H7 (cell line): ENCODE measurements at places on chromosomes 7 and 10. TPM values are rescaled to one million over a fixed set of nuclear protein-coding genes. Genes with fewer than 3 reads are reported as not detected.

DNA sequence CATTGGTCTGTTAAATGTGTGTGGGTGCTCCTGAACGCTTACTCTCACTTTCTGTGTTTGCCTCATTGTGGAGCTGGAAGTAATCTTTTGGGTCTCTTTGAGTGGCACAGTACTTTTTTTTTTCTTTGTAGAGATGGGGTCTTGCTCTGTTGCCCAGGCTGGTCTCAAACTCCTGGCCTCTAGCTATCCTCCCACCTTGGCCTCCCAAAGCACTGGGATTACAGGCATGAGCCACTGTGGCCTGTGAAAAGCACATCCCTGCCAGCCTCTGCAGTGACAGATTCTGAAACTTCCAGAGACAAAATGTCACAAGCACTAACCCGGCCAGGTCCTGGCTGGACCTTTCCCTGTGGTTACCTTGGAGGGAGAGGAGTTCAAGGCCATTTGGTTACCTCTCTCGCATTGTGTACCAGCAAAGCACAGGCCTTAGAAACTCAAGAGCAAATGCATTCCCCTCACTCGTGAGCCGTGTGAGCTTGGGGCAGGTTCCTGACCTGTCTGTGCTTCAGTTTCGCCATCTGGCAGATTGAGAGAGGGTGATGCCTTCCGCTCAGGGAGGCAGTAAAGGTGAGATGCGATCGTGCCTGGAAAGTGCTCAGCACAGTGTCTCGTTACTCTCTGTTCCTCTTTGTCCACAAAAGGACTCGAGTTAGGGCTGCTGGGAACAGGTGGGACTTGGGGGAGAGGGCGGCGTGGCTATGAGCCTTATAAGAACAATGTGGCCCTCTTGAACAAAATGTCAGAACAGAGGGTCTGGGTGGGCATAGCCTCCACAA, 72.6 kb upstream of the SEPHS1 start:
- no peak for DNase-seq

DNA sequence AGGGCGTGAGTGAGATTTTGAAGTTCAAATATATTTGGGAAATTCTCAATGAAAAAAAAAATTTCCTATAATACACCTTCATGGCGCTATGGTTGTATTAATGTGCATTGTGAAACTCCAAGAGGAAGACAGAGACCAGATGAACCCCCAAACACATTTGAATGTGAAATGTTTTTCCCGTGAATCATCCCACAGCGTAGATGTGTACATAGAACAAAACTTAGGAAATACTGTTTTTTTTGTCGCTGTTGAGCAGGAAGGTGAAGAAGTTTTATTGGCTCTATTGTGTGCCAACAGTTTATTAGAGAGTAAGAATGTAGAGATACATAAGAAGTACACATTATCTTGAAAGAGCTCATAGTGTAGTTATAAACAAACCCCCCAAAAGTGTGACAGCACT, 134.0 kb downstream of the KCND2 start:
- DNase-seq = no peak

GRCh38 chr7:105353752-105354328, 34.9 kb downstream of the SRPK2 start:
- no peak for DNase-seq

DNA sequence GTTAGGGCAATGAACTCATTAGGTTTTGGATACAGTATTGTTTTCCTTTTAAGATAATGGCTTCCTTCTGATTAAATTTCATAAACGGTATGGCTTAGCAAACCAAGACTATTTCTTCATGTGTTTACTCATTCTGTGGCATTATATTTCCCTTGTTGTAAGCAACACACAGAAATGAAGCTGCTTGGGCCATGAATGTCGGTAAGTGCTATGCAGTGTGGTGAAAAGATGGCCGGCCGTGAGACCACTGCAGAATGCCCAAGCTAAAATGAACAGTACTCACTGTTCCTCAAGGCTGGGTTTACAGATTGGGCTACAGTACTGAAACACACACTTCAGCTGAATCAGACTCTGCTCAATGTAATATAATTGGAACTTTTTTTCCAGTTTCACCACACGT, 8.1 kb downstream of the APBB1IP start:
- DNase-seq = no peak

GRCh38 chr7:73869011-73869798, 8.2 kb downstream of the TMEM270 start:
- DNase-seq = peak; percentile 66

Gene DAGLB
- total RNA-seq = 38.2 and 40.6 TPM in 2 replicates

DNA sequence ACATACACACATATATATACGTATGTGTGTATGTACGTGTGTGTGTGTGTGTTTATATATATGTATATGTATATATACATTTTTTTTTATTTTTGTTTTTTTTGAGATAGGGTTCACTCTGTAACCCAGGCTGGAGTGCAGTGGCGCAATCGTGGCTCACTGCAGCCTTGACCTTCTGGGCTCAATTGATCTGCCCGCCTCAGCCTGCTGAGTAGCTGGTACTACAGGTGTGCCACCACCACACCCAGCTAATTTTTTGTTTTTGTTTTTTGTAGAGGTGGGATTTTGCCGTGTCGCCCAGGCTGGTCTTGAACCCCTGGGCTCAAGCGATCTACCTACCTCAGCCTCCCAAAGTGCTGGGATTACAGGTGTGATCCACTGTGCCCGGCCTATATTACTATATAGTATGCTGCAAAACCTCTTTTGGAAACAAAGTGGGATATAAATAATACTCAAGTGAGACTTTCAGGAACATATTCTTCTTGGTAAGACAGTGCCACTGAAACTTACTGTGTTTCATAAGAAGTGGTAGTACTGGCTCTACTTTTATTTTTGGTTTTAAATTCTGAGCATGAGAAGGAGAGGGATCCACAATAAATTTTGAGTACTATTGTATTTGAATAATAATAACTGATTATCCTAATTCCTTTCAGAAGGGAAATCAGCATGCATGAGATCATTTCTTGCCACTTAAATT, 51.0 kb downstream of the MLLT10 start:
- no peak for DNase-seq

DNA sequence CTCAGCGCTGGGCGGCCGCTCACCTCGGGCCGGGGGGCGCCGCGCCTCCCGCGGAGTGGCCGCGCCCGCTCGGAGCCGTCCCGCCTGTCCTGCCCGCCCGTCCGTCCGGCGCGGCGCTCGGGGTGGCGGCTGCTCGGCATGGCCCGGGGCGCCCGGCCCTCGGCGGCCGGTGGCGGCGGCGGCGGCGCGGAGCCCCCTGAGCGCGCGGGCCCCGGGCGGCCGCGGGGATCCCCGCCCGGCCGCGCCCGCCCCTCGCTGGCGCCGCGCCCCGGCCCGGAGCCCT, 338 bp downstream of the SDK1 start:
- DNase-seq = peak; percentile 65

Gene SEC31B
- 1.3 and 3.2 TPM in 2 replicates for total RNA-seq

DNA sequence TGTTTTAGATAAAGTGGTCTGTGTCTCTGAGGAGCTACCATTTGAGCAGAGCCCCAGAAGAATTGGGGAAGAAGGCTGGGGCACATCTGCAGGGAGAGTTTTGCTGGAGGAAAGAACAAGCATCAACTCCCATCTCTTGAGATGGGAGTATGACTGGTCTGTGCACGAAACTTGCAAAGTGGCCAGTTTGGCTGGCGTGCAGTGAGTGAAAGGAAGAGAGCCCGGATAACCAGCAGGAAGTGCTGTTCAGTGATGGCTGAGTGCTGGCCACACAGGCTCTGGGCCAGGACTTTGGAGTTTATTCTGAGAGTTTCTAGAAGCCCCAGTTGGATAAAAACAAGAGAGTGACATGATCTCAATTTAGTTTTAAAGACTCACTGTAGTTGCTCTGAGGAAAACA, 34.4 kb upstream of the SVIL start:
- DNase-seq = no peak

DNA sequence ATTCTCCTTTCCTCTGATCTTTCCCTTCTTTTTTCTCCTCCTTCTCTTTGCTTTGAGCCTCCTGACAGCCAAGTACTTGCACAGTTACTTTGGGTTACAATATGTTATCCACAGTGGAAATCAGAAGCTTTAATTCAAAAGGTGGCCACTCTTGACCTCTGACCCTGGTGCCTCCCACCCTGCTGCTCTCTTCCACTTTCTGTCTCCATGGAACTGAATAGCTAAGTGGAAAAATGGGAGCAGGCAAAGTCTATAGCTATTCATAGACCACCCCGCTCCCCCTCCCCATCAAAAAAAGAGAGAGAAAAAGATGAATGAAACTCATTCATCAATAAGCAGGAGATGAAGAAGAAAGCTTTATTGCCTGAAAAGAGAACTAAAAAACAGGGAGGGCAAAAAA, 39.4 kb downstream of the PTN start:
- DNase-seq = no peak

Gene ABCF2
- total RNA-seq = 47.3 and 48.5 TPM in 2 replicates

Gene FLNC
- 26.9 and 32.3 TPM in 2 replicates for total RNA-seq

GRCh38 chr7:28123752-28124151, 56.8 kb downstream of the JAZF1 start:
- no peak for DNase-seq

- no peak for DNase-seq
These were observed 514.2 kb downstream of the ARL4A start for GRCh38 chr7:13201628-13202027.

Gene CARD11
- 21.4 and 32.7 TPM in 2 replicates for total RNA-seq

- DNase-seq = no peak
These were observed 146.5 kb downstream of the ADK start for GRCh38 chr10:74297389-74298080.

Gene NODAL
- 151 and 252 TPM in 2 replicates for total RNA-seq

DNA sequence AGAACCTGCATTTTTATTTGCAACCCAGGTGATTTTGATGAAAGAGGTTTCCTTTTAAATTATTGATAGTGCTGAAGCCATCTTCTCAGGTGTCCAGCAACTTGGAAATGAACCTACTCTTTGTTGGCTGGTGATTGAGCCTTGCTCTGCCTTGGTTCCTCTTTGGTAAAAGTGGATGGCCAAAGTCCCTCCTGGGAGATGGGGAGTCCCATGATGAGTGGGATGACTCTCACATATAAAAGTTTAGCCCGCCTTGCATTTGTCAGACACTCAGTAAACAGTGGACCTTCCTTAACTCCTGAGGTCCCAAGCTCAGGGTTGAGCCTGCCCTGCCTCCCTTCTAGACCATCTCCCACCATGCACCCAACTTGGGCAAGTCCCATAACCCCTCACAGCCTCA, 28.9 kb upstream of the KAT6B start:
- DNase-seq = no peak

Gene FFAR4
- not detected in 2 replicates for total RNA-seq

GRCh38 chr10:23338155-23338828, 6.3 kb downstream of the C10orf67 start:
- DNase-seq = peak; percentile 46

DNA sequence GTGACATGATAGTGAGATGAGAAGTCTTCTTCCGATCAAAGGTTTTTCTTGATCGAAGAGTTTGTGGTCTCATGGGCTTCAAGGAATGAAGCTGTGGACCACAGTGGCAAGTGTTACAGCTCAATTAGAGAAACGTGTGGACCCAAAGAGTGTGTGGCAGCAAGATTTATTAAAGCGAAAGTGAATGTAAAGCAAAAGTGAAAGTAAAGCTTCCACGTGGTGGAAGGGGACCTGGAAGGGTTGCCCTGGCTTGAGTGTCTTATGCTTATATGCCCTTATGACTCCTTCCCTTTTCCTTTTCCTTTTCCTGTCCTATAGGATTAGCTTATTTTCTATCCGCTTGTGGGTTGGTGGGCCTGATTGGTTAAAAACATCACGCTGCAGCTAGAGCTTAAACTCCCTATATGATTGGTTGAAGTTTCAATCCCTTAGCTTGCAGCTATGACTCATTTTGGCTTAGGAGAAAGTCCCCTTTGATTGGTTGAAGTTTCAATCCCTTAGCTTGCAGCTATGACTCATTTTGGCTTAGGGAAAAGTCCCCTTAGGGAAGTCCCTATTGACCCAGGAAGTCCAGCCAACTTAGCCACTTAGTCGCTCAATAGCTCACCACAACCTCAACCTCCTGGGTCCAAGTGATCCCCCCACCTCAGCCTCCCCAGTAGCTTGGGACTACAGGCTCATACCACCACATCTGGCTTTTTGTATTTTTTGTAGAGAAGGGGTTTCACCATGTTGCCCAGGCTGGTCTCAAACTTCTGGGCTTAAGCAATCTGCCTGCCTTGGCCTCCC, 34.7 kb downstream of the MRPS24 start:
- DNase-seq = no peak

GRCh38 chr10:23439961-23440889, 1.4 kb downstream of the OTUD1 start:
- peak; percentile 71 for DNase-seq

DNA sequence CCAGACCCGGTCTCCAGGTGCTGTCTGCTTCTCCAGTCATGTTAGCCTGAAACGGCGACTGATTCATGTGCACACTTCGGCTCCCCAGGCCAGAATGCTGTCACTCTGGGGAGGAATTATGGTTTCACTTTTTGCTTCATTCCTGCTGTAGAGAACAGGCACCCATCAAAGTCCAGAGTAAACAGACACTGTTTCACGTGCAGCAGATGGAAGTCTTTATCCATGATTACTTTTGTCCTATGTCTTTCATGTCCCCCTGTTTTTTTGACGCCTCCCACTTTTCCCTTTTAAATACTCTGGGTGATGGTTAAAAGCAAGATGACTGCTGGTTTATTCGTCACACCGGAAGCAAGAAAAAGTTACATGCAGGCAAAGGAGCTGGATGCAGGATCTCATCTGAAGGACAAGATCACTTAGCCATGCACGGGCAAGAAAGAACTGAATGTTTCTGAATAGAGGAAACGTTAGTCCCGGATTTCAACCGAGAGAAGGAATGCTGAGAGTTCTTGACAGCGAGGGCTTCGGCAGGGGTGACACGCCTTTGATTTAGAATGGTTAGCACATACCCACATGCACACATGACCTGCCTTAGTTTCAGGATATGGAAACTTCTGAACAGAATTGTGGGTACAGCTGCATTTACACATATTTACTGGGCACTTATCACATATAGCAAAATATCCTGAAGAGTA, 250.0 kb upstream of the KLF6 start:
- no peak for DNase-seq

- no peak for DNase-seq
These were observed 288.8 kb downstream of the CAMK1D start for GRCh38 chr10:12638103-12638502.

DNA sequence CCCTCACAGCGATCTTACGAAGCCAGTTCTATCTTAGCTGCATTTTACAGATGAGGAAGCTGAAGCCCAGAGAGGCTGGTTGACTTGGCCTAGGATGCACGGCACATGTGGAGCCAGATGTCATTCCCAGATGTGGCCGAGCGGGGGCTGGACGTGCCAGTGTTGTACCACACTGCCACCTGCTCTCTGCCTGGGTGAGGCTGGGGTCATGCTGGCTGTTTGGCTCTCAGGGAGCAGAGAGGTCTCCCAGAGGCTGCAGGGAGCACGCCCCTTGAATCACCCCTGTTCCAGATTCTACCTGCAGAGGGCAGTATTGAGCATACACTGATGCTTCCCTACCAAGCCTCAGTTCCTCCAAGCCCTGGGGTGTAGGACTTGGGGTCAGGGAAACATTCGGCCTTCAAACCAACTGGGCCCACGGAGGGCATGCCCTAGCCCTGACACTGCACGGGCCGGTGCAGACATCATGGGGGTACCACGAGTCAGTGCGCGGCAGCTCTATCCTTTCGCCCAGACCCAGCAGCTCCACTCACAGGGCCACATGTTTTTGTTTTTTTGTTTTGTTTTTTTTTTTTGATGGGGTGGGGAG, 3.8 kb upstream of the GTF2IRD1 start:
- peak; percentile 95 for DNase-seq
